ENCODE measurements at places on chromosomes 1 and 21. TPM values are rescaled to one million over a fixed set of nuclear protein-coding genes. Genes with fewer than 3 reads are reported as not detected.
A peak's percentile ranks its signal among the peaks of the same experiment; 100 is the strongest.

The FCN3 gene
- polyA plus RNA-seq = 21.9 TPM

The SLC30A2 gene
- 0.70 TPM for polyA plus RNA-seq

The NR0B2 gene
- polyA plus RNA-seq = 0.21 TPM

The LAMB3 gene
- polyA plus RNA-seq = 0.98 TPM

The FCRLB gene
- not detected for polyA plus RNA-seq

The BARHL2 gene
- polyA plus RNA-seq = not detected

The RNU1-3 gene
- not detected for polyA plus RNA-seq

The RSPH1 gene
- 0.08 TPM for polyA plus RNA-seq

The CNR2 gene
- polyA plus RNA-seq = 0.13 TPM

The C1QA gene
- polyA plus RNA-seq = 15.8 TPM

The ADPRS gene
- polyA plus RNA-seq = 56.4 TPM

The SLC9C2 gene
- polyA plus RNA-seq = not detected

The FCRL4 gene
- not detected for polyA plus RNA-seq

The CLDN17 gene
- polyA plus RNA-seq = not detected

GRCh38 chr1:215166886-215167285 lies 84.3 kb downstream of the KCNK2 start:
- no peak for DNase-seq

DNA sequence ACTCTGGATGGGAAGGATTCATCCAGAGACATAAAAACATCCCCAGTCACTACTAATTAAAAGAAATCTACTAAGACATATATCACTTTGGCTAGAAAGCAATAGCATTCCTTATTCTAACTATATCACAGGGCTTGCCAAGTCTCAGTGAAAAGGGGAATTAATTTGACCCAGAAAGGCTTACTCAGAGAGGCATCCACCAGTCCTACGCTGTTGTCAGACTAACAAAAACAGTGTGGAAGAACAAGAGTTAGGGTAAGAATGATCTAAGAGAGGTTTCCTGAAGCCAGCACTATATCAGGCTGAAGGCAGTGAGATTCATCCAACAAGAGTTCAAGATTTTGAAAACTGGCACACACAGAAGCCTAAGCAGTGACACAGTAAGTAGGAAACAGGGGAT lies 126.1 kb downstream of the GDAP2 start:
- no peak for DNase-seq

GRCh38 chr1:9680828-9681227 lies 29.3 kb downstream of the PIK3CD start:
- DNase-seq = no peak

GRCh38 chr1:243598433-243598832 lies 251.6 kb downstream of the AKT3 start:
- DNase-seq = no peak

DNA sequence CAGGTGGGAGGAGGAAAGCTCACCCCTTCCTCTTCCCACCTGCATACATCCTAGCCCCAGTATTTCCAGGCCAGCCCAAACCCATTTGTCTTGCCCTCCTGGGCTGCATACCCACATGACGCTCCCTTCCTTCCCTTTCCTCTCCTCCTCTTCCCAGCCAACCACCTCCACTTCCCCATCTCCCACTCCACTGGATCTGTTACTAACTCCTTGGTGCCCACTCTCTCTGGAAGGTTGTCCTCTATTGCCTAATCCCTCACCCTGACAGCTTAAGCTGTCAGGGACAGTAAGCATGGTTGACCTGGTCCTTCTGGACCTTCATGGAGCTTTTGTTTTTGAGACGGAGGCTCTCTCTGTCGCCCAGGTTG lies 23.0 kb upstream of the SYNC start:
- DNase-seq = no peak

GRCh38 chr1:235320521-235321179 lies 7.3 kb downstream of the ARID4B start:
- no peak for DNase-seq

GRCh38 chr1:7012461-7012924 lies 227.2 kb downstream of the CAMTA1 start:
- no peak for DNase-seq

GRCh38 chr21:43771698-43772424 lies 4.2 kb downstream of the CSTB start:
- no peak for DNase-seq

- DNase-seq = no peak
These were observed 66.6 kb downstream of the DIRAS3 start for GRCh38 chr1:67983867-67984266.

GRCh38 chr1:17314491-17314971 lies 6.5 kb downstream of the PADI4 start:
- no peak for DNase-seq

GRCh38 chr1:222124602-222125001 lies 382.7 kb upstream of the DUSP10 start:
- DNase-seq = no peak

DNA sequence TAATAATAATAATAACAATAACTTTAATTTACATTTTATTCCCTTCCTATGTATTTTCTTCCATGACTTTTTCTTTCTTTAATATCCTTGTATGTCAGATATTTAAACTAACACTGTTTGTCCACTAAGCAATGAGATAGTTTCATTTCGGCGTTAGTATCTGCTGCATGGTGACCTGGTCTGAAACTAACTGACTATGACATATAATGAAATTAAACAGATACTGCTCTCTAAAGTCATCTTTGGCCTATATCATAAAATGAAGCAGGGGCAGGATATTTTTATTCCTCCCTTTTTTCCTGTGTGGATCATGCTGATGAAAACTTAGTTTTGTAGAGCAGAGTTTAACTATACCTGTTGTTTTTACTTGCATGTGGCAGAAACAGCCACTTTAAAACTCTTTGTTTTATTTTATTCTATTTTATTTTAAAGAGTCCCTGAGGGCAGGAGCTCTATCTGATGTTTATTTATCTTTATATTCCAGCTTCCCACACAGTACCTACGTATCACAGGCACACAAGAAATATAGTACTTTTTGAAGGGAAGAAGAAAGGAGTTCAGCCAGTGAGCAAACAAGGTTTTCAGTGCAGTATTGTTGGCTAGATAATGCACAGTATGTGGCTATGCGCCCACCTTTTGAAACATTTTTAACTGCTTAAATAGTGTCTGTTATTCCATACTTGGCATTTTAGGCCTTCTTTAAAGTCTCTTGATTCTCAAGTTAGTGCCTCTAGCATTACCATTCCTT lies 165.6 kb downstream of the PHTF1 start:
- DNase-seq = no peak

- DNase-seq = peak; percentile 50
These were observed 229.2 kb upstream of the CAMK1G start for GRCh38 chr1:209354111-209354839.

DNA sequence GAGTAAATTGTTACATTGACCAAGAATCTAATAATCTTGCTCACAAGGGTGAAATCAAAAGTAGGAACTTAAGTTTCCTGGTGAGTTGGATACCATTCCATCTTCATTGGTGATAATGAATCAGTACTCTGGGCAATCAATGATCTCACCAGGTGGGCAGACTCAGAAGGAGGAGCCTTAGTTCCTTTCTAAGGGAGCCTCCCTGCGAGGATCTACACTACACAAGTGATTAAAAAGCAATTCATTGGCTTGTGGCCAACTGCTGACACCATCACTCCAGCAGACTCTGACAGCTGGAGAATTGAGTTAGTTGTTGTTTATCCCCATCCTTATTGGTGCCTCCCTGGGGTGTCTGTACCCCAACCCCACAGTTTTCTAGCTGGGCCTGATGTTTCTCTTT lies 84.1 kb upstream of the VANGL1 start:
- no peak for DNase-seq

- DNase-seq = no peak
These were observed 25.4 kb downstream of the CHD5 start for GRCh38 chr1:6154525-6155319.

- no peak for DNase-seq
These were observed 18.8 kb downstream of the LRRC52 start for GRCh38 chr1:165562571-165562970.

- DNase-seq = no peak
These were observed 59.7 kb downstream of the DESI2 start for GRCh38 chr1:244712669-244713068.

DNA sequence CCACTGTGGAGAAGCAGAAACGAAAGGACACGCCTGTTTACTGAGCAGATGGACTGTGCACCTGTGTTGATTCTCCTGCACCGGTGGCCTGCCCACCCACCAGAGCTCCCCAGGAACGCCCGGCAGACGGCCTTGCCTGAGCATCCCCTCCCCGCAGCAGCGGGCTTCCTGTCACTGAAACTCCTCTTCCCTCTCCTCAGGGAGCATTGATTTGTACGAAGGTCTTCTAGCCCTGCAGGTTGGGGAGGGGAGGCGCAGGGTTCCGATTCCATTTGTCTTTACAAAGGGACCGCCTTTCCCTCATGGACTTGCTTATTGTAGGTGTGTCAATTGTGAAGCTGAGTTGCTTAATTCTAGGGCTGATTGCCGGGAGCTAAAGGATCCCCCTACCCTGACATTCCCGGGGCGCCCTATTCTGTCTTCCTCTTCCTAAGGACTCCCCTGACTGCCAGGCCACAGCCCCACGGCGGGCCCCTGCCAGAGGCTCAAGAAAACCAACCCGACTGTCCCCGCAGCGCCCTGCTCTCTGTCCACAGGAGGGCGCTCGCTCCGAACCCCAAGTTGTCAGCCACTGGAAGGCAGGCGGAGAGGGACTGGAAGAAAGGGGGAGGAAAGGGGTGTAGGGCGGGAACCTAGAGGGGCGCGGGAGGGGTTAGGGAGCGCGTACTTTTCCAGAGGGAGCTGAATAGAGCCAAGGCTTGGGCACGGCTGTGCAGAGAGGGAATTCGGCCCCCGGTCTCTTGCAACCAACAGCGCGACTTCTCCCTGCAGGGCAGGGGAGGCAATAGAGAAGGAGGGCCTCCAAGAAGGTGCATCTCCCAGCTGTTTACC lies 2.8 kb downstream of the S100A6 start:
- DNase-seq = peak; percentile 88

DNA sequence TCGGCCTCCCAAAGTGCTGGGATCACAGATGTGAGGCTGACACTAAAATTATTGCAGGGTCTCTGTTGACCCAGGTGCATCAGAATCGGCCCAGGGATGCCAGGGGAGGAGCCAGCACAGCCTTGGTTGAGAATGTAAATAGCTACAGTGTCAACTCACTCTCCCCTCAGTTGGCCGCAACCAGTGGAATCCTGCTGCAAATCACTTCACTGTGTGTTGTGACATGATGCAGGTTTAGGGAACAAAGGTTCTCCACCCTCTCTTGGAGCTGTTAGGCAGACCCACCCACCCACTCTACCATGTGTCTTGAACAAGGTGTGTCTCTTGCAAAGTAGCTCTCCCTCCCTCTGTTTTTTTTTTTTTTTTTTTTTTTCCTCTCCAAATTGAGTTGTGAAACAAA lies 60.5 kb upstream of the SOD1 start:
- DNase-seq = no peak

GRCh38 chr1:204971517-204972336 lies 71.3 kb upstream of the CNTN2 start:
- no peak for DNase-seq

GRCh38 chr1:114087495-114087894 lies 66.2 kb downstream of the SYT6 start:
- no peak for DNase-seq

GRCh38 chr1:212700892-212701819 lies 1.5 kb upstream of the BATF3 start:
- DNase-seq = peak; percentile 55

- DNase-seq = no peak
These were observed 9.2 kb downstream of the S100A10 start for GRCh38 chr1:151984313-151984956.

DNA sequence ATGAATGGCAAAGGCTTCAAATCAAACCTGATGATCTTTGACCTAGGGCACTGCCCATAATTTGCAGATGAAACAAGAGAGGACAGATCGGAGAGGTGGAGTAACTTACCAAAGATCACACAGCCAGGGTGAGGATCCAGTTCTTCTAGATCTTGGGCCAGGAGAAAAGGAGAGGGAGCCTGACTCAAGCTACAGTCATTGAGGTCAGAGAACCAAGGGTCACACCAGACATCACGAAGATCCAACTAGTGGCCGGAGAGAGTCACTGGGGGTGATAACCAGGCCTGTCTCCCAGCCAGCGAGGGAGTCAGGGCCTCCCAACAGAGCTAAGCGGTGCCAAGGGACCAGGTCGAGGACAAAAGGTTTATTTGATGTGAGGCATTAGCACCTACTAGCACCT lies 115.0 kb downstream of the RIPK4 start:
- DNase-seq = no peak

GRCh38 chr1:101316256-101316655 lies 79.4 kb downstream of the S1PR1 start:
- no peak for DNase-seq

DNA sequence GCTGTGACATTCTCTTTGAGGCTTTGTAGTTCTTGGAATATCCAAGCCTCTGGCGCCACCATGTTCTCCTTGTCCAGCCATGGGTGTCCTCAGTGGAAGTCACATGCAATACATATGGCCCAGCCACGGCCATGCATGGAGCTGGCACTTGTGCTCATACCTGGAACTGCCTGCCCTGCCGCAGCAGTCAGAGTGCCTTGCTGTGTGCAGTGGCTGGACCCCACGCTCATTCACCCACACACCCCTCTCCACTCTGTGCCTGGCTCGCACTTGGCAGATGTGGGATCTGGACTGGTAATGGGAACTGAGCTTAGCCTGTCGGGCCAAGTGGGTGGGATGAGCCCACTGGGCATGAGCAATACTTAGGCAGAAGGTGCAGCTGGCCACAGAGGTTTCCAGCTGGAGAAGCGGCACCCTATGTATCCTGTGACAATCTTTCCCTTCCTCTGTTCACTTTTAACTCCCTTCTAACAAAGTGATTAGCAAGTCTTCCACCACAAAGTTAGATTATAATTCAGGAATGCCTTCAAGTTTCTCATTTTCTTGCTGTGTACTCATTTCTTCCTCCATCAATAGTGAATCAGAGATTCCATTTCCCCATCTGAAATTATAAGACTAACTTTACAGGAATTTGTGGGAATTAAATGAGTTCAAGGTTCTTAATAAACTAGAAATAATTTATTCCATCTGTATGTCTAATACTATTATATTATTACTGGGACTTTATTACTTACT lies 351.6 kb upstream of the NCAM2 start:
- no peak for DNase-seq

DNA sequence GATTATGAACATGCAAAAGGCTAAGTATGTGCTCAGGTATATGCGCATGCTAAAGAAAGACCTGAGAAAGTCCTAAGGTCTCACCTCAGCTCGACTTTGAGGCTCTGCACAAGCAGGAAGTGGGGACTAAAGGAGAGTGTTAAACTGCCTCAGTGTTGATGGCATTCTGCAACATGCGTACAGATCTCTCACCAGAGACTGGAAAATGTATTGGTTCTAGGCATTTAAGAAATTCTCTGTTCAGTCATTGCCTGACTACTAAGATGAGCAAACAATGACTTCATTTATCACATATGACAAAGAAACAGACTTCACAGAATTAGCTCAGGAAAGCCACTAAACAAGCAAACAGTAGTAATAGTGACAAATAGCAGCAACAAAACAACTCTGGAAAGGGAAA lies 90.8 kb downstream of the USH2A start:
- DNase-seq = no peak

- no peak for DNase-seq
These were observed 60.0 kb upstream of the RGS21 start for GRCh38 chr1:192256674-192257334.

Data from psoas muscle (tissue), 8 donors.